Prostate gland (tissue), 2 donors: ENCODE measurements at places on chromosomes 7 and 10.

- DNase-seq = no peak
Measured at GRCh38 chr10:17003151-17003550, 126.5 kb downstream of the CUBN start.

- no peak for DNase-seq
Measured at GRCh38 chr10:119454990-119455389, 87.5 kb downstream of the RGS10 start.

GRCh38 chr10:35993591-35994515 lies 351.8 kb upstream of the FZD8 start:
- no peak for DNase-seq

DNA sequence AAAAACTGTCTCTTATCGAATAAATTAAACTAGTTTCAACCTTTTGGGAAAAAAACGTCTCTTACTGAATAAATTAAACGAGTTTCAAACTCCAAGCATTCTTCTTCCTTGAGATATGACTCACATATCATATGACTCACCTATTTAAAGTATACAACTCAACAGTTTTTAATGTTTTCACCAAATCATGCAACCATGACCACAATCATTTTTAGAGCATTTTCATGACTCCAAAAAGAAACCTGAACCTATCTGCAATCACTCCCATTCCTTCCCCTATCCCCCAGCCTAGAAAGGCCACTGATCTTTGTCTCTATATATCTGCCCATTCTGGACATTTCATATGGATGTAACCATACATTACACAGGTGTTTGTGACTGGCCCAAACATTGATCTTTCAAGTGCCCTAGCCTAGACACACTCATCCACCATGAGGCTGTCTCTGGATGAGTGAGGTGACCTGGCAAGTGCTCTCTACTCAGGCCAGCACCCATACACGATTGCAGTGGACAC lies 115.3 kb downstream of the PIP4K2A start:
- no peak for DNase-seq
